Activated CD4-positive, alpha-beta T cell treated with anti-CD3 and anti-CD28 coated beads, Interleukin-2, Interleukin-6, amounts not matched to agents 100 ng/mL and 50 ng/mL, durations not matched to agents 16 hours and 8 hours (primary cell): ENCODE measurements at places on chromosomes 6 and 20.

- DNase-seq, result no peak
Observed at GRCh38 chr6:169172946-169173345, 80.7 kb downstream of the THBS2 start.

- DNase-seq, result no peak
Observed at GRCh38 chr6:131999545-132000146, 48.5 kb upstream of the CCN2 start.

DNA sequence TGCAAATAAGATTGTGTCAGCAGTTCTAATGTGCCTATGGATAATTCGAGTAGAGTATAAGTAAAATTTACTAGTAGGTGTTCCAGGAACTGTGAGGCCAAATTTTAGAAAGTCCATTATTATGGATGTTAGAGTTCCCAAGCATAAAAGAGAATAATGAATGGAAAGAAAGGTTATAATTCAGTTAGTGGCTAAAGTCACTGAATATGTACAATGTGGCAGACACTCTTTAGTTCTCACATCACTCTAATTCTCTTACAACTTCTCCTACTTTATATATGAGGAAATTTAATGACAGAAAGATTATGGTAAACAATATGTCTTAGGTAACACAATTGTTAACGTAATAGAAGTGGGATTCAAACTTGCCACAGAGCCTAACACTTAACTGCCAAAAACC is 75.3 kb downstream of the EYS start:
- no peak for DNase-seq

DNA sequence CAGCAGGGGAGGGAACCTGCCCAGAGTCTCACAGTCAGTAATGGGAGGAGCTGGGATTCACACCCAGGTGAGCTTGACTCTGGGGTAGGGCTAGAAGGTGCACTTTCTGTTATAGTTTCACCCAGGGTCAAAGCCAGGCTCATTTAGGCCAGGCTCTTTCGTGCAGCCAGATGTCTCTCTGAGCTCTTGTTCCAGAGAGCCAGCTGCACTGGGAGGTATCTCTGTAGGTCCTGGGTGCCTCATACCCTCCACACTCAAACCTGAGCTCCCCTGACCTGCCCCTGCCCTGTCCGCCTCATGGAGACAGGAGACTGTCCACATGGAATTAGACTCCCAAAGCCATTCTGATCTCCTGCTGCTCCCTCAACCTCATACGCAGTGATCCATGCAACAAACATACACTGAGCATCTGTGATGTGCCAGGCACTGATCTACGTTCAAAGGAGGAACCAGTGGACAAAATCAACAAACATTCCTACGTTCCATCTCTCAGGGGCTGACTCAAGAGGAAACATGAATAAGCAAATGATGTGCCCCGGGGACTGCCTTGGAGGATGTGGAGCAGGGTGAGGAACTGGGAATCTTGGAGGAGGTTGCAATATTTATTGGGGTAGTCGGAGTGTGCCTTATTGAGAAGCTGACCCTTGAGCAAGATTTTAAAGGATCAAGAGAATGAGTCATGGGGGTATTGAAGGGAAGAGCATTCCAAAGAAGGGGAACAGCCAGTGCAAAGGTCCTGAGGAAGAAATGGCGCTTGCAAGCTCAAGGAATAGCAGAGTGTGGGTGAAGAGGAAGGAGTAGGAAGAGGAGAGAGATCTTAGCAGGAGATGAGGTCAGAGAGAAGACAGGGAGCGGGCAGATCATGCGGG is 71.3 kb upstream of the TOX2 start:
- DNase-seq, result no peak

GRCh38 chr6:34585512-34586061 is 29.5 kb upstream of the SPDEF start:
- no peak for DNase-seq

DNA sequence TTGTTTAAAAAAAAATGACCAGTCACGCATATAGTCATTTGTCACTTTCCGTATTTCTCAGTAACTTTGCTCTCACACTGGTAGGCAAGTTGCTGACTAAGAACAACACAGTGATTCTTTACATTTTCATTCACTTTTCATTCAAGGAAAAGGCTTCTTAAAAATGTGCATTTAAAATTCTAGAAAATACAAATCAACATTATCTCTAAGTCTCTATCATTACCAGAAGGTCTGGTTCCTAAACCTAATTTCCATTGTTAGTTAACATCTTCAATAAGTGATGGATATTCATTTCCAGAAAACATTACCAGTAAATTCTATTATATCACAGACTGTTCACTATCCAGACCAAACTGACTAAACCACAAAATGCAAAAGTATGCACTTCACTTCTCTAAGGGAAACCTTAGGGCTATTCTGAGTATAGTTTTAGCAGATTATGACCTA is 115.3 kb downstream of the AHI1 start:
- DNase-seq, result peak; percentile 77

DNA sequence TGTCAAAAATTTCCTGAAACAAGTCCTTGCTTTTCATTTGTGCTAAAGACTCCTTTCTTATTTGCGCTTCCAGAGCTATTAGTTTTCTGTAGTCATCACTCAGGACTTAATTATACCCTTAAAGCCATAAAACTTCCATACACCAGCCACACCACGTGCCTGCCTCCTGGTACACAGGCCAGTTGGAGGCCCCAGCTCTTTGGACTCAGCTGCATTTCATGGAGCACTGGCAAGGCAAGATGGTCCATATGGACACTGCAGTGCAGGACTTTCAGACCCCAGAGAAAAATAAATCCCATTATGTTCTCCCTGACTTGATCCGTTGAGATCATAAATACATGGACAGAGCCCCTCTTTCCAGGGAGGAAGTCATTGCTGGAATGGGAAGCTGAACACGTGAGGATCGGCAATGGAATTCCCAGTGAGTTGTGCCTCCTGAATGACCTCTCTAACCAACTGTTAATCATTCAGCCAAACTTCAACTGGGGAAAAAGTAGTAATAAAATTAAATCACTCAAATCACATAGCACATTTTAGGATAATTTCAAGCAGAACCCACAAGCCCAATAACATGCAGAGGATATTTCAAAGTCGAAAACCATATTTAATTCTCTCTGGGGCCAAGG is 173.1 kb downstream of the HACE1 start:
- DNase-seq, result no peak

- DNase-seq, result no peak
Observed at GRCh38 chr6:6714118-6714897, 125.8 kb downstream of the LY86 start.

DNA sequence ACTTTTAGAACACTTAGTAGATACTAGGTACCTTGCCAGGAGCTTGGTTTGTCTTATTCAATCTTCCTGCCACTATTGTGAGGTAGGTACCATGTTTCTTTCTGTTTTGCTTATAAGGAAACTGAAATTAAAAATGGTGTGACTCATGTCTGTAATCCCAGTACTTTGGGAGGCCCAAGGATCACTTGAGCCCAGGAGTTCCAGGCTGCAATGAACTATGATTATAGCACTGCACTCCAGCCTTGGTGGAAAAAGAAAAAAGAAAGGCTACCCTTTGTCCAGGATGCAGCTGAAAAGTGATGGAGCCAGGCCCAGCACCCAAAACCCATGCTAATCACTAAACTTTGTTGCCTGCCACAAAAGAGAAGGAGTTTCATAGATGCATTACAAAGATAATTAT is 34.1 kb upstream of the LAMA4 start:
- peak; percentile 19 for DNase-seq

- DNase-seq, result no peak
Observed at GRCh38 chr20:59363101-59363500, 62.7 kb downstream of the EDN3 start.

- DNase-seq, result no peak
Observed at GRCh38 chr6:148973538-148974208, 226.8 kb downstream of the UST start.
